ENCODE measurements at places on chromosomes 1 and 21.

DNA sequence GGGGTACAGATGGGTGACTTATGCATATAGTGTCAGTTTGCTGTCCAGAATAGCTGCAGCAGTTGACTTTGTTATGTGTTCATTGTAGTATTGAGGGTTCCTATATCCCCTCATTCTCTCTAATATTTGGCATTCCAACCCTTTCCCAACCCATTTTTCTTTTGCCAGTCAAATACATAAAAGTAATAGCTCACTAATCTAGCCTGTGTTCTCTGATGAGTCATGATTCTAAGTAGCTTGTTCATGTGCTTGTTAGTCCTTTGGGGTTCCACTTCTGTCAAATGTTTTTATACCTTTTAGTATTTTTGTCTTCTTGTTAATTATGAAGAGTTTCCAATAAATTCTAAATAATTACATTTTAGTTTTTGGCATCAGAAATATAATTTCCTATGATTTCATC, 99.2 kb upstream of the MROH9 start:
- no peak for DNase-seq

DNA sequence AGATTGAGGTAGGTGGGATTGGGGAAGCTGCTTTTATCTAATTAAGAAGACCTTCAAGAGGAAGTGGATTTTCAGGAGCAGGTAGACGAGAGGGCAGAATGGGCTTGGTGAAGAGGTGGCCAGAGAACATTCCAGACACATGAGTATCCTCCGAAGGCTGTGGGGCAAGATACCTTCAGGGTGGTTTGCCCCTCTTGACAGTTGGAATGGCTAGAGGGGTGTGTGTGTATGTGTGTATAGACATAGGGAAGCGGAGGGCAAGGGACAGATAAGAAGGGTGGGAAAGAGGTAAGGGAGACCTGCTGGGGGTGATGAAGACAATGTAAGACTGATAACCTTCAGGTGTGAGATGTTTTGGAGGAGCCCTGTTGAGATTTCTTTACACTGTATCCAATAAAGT, 46.8 kb upstream of the TSPAN2 start:
- DNase-seq = no peak

- no peak for DNase-seq
Measured at GRCh38 chr1:2878591-2878990, 77.1 kb upstream of the TTC34 start.

DNA sequence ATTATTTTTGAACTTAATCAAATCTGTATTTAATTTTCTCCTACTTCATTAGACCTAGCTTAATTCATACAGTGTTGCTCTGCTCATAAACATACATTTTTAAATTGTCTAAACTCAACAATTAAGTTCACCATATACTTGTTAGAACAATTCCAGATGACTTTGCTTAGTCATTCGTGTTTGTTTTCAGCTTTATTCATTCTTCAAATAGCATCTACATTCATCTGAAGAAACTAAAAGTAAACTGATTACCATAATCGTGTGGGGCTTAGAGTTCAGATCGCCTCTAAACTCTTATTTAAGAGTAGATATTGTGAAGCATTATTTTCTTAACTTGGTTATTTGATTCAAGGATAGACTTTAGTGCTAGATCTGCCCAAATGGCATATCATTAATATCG, 34.4 kb downstream of the KLHL20 start:
- no peak for DNase-seq

DNA sequence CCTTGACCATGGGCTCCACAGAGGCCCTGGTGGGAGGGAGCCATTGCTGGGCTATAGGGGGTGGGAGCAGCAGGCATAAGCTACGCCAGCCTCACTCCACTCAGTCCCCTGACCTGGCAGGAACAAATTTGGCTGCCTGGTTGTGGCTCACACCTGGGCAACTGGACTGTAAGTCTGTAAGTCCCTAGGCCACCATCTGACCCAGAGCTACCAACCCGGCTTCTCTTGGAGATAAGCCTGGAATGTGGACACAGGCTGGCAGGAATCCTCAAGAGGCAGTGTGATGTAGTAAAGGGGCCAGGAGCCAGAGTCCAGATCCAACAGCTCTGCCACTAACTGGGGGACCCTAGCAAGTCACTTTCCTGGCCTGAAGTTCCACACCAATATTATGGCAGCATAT, 11.4 kb downstream of the NCF2 start:
- no peak for DNase-seq

DNA sequence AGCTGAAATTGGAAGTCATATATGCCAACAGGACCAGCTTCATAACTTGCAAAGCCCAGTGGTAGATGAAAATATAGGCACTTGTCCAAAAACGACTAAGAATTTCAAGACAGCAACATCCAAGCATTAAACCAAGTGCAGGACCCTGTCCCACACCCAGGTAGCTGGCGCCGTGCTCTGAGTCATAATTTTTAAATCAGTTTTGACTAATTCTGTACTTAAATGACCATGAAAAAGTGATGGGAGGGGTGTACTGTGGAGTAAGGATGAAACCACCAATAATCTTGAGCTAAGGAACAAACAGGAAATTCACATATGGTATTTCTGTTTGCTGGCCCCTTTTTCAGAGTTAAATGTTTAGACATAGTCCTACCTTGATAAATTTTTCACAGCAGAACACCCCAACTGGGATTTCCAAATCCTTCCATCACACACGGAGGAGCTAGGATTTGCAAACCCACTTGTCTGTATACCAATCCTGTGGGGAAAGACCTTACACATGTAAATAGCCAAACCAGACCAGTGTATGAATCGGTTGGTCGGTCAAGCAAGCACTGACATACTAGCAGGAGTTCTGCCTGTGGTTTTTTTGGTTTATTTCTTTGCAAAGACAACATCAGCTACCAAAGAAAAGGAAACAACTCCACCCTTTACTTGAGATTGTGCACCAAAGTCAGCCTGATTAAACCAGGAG, 235.7 kb upstream of the RAB4A start:
- peak; percentile 43 for DNase-seq

GRCh38 chr1:15197591-15198447, 44.3 kb downstream of the TMEM51 start:
- no peak for DNase-seq

DNA sequence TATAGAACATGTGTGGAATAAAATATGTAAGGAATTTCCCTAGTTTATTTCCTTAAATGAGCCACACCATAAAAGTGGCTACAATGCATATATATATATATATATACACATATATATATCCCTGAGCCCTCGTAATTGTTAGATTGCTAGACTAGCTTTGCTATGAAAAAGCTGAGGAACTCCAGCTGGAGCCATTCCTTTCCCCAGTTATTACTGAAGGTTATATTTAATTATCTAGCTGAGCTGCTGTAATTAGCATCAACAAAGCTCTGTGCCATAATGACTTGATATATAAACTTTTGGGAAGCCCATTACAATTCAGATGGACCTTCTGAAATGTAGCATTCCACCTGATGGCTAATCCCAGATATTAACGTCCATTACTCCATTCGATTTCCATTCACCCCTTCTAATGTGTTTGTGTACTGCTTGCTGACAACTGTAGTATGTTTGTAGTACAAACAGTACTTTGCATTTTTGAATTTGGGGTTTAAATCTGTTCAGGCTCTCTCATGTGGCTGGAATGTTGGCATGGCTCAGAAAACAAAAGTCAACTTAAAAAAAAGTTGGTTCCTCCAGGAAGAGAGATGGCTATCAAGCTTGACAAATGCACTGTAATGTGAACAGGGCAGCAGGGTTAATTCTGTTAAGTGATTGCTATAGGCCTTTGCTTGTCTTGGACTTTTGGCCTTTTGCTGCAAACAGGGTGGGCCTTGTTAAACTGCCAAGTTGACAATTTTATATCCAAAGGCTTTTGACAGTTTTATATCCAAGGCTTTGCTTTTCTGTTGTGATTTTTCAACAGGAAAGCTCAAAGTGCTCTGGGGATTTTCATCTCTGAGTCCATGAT, 170.0 kb downstream of the LTN1 start:
- peak; percentile 24 for DNase-seq

DNA sequence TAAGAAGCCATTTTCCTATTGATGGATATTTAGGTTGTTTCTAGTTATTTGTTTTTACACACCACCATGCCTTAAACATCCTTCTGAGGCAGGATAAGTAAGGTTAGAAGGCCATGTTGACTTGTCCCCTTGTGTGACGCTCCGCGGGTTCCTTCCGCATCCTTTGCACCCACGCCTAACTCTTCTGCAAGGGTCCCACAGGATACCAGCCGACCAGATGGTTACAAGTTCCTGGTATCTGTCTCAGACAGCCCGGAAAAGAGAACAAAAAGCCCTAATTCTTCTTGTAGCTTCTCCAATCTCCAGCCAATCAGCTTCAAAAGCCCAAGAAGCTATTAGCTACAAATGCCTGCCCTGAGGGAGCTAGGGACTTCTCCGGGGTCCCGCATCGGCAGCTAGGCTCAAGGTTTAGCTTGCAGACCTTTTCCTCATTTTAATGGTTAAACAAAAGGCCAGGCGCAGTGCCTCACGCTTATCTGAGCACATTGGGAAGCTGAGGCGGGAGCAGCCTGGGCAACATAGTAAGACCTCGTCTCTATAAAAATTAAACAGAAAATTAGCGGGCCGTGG, 4.9 kb upstream of the OTUD3 start:
- DNase-seq = no peak

DNA sequence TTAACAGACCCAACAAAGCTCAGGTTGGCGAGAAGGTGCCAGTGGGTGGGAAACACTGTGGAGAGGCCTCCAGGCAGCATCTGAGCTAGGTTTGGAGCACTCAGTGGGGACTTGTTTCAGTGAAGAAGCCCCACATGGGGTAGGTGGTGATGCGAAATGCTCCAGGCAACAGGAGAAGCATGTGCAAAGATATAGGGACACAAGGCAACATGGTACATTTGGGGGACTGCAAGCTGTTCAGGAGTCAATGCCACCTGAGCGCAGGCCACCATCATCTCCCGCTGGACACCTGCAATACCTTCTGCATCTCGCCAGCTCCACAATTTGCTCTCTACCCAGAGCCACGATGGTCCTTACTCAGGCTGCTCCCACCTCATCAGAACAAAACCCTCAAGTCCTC, 28.0 kb downstream of the BCAR3 start:
- no peak for DNase-seq

GRCh38 chr1:246724731-246725095, 504 bp downstream of the SCCPDH start:
- peak; percentile 15 for DNase-seq

DNA sequence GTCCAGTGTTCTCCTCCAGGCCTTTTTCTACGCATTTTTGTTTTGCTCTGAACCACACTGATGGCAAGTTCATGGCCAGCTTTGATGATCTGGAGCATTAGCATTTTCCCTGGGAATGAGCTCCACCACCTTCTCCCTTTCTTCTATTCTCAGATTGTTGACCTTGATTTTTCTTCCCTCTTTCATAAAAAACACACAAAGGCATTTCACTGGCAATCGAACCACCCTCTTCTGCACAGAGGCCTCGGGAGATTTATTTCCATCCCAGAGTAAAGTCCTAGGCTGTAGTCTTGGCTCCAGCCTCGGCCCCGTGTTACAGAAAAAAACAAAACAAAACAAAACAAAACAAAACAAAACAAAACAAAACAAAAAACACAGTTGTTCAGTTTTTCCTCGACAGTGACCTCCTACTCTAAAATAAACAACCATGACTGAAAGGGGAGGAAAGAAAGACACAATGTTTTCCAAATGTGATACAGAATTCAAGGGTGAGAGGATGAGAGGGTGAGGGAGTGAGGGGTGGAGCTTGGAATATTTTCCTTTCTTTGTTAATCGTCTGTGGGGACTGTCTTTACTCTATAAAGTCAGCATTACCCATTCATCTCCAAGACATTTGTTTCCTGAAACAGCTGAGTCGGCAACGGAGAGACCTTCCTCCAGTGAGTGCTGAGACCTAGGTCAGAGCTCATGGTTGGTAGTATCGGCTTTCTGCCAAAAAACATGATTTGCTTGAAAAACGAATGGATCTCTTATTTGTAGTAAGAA, 29.8 kb upstream of the RNF186 start:
- no peak for DNase-seq

DNA sequence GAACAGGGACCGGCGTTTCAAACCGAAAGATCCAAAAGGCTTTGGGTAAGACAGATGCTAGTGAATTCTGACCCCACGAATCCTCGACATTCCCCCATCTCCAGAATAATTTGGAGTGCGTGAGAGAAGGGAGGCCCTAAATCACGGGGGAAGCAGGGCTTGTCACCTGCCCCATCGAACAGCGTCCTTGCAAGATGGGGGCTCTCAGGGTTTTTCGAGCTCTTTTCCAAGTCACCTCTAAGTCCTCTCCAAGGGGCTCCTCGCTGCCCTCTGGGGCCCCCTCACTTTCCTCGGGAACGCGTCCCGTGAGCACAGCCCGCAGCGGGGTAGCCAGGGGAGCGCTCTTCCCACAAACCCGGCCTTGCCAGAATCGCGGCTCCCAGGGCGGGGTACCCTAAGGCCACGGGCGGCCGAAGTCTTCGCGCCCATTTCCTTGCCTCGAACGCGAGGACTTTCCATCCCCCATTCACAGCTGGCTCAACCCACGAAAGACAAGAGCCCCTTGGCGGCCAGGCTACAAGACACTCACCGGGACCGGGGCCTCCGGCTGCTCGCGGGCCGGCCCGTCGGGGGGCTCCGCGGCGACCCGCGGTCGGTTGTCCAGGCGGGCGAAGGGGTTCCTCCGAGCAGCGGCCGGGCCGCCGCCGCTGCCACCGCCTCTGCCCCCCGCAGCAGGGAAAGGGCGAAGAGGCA, 546 bp downstream of the DONSON start:
- peak; percentile 38 for DNase-seq

DNA sequence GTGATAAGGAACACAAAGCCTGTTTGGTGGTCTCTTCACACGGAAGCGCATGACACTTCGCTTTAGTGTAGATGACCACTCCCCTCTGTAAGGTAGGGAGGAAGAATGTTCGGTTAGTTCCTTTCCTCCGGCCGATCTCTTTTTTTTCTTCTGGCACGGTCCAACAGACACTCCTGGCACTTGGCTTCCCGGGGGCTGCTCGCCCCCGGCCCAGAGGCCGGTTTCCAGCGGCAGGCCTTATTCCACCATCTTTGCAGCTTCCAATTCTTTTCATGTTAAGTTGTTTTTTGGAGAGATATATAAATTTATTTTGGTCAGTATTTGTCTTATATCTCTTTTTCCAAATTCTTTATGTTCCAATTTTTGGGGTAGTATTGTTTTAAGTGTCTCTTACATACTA, 151.8 kb upstream of the GREM2 start:
- no peak for DNase-seq

DNA sequence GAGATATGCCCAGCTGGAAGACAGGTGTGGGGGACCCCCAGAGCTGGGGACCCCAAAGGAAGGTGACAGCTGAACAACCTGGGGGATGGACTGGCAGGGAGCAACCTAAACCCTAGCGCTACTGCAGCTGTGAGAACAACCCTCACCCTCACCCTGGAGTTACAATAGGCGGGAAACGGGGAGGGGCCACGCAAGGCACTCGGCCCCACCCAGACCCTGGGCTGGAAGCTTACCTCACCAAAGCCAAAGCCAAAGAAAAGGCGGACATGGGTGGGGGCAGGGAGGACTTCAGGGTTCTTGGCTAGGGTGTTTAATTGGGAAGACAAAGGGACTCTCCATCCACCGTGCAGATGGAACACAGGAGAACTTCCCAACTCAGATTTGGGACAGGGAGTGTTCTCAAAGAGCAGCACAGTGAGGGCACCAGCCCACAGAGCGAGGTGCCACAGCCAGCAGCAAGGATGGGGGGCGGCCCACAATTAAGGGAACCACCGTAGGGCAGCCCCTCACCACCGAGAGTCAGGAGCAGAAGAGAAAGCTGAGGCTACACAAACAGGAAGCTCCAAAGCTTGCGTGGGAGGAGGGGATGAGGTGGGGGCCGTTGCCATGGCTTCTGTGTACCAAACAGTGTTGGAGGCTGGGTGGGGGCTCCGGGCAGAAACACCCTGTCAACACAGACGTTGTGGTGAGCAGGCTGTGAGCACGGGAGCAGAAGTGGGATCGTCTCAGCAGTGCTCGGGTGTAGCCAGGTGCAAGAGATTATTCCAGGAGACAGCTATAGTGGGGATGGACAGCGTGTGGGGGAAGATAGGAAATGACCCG, 1.9 kb downstream of the TAGLN2 start:
- DNase-seq = peak; percentile 58

Data from BE2C (cell line).